Psoas muscle (tissue), 8 donors: ENCODE measurements at places on chromosomes 16 and 17. TPM values are rescaled to one million over a fixed set of nuclear protein-coding genes. Genes with fewer than 3 reads are reported as not detected.

- DNase-seq: no peak
Observed at GRCh38 chr17:6450926-6451832, 6.9 kb downstream of the PIMREG start.

GRCh38 chr16:54075446-54075845, 211.1 kb downstream of the IRX3 start:
- no peak for DNase-seq

GRCh38 chr17:1422885-1423284, 22.9 kb upstream of the YWHAE start:
- peak; percentile 44 for DNase-seq

DNA sequence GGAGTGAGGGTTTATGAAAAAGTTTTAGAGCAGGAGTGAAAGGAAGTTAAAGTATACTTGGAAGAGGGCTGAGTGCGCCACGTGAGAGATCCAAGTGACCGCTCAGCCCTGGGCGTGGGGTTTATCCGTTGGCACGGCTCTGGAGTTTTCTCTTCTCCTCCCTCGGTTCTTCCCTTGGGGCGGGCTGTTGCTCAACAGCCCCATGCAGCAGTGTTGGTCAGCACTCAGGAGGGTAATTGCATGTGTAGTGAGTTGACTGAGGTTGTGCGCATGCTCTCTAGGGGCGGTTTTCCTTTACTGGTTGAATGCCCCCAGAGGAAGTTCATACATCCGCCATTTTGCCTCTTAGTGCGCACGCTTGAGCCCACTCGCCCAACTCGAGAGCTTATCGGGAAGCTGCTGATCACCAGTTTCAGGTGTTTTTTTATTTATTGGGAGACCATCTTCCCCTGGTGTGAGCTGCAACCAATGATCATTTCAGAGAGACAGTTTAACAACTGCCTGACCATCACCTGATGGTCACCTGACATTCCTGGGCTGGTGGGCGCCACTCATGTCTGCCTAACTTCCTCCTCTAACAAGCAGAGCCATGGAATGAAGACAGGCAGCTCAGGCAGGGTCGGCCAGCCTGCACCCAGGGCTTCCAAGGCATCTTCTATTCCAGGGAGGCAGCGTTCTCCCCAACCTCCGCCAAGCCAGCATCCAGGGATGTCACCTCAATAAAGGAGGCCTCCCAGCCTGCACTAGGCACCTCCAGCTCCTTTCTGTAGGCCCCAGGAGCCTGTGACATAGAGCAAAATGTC, 41.3 kb upstream of the DNAH17 start:
- DNase-seq: peak; percentile 69

DNA sequence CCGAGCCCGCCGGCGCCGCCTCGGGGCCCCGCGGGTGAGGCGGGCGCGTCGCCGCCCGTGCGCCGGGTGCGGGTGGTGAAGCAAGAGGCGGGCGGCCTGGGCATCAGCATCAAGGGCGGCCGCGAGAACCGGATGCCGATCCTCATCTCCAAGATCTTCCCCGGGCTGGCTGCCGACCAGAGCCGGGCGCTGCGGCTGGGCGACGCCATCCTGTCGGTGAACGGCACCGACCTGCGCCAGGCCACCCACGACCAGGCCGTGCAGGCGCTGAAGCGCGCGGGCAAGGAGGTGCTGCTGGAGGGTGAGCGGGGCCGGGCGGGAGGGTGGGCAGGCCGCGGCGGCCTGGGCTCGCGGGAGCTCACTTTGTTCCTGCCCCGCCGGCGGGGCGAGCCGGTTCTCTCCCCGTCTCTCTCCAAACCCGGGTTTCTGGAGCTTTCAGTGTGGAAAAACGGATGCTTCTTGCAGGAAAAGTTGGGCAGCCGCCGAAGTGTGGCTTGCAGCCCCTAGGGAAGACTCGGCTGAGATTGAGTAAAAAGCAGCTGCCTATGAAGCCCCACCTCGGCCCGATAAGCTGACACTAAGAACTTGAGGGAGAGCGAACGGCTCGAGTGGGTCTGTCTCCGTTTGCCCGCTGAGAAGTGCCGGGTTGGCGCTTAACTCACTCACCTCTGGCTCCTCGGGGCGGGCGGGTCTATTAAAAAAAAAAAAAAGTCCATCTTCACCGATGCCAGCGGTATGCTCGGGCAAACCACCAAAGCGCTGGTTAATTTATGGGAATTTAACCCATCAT, 677 bp downstream of the SNTB2 start:
- DNase-seq: peak; percentile 86

DNA sequence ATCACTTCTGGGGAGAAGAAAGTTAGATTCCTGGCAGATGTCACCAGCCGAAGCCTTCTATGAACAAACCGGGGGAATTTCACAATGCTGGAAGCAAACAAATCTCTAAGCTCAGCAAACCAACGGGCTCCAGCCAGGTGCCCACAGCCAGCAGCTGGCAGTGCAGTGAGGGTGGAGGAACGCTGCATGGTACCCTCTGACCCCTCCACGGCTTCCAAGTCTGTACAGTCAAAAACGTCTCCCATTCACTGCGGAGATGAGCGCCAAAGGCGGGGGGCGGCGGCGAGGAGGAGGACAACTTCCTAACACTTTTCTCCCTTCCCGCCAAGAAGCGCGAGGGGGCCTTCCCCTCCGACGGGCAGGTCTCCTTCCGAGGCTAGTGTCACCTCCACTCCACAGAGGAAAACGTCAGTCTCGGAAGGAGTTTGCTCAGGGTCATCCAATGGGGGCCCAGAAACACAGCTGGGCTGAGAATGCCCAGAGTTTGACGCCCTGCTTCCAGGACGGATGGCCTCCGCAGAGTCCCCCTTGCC, 924 bp downstream of the ZNF598 start:
- no peak for DNase-seq

GRCh38 chr17:1541367-1541904, 21.2 kb downstream of the PITPNA start:
- DNase-seq: no peak

GRCh38 chr17:8466873-8467272, 31.2 kb downstream of the NDEL1 start:
- no peak for DNase-seq

DNA sequence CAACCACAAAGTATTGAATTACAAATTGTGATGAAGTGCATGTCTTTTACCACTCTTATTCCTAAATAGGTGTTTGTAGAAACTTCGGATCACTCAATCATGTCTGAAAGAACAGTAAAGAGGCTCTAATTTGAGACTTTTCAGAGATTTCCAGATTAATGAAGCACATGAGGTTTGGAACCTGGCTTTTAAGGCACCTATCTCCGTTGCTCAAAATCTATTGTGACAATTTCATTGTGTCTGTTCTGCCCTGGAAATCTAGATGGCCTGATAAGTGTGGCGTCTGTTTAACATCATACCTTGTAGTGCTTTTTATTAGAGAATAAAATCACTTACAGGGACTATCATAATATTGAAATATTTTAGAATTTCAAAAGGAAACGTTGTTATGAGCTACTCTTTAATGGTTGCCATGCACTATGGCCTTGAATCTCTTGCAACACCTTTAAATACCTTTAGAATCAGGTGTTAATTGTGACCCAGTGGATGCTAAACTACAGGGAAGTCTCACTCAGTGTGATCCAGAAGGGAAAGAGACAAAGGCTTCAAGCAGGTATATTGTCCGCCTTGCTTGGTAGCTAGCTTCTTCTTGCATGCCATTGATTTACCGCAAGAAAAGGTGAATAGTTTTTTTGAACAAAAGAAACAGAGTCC, 210.3 kb downstream of the CNTNAP4 start:
- no peak for DNase-seq

DNA sequence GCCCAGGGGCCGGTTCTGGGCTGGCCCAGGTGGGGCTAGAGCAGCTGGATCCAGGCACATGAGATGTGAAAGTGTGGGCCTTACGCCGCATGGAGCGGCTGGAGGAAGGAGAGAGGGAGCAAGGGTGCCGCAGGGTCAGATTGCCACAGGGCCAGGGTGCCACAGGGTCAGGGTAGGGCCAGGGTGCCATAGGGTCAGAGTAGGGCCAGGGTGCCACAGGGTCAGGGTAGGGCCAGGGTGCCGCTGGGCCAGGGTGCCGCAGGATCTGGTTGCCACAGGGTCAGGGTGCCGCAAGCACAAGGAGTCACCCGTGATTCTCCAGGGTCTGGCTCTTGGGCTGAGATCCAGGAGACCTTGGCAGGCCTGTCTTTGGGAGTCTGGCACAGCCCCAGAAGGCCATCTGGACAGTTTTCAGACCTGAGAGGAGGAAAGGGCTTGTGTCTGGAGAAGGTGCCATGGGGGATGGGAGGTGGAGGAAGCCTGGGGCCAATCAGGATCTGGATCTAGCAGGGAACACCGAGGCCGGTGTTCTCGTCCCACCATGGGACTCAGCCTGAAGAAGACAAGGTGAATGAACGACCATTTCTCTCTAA, 13.1 kb upstream of the LASP1NB start:
- DNase-seq: peak; percentile 74

DNA sequence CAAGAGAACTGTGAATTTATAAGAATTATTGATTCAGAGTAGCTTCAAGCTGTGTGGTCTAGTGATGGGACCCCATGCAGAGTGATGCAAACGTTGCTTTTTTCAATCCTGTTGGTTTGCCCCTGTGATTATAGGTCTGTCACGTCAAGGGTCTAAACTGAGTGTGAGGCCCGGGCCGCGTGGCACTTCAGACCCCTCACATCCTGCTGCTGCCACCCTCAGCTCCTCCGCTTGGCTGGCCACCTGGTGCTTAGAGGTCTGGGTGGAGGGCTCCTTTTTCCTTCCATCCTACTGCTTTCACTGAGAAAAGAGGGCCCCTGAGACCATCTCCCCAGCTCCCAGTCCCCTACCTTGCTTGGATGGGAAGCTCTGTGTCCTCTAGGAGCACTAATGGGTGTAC, 12.0 kb downstream of the MYL4 start:
- no peak for DNase-seq

DNA sequence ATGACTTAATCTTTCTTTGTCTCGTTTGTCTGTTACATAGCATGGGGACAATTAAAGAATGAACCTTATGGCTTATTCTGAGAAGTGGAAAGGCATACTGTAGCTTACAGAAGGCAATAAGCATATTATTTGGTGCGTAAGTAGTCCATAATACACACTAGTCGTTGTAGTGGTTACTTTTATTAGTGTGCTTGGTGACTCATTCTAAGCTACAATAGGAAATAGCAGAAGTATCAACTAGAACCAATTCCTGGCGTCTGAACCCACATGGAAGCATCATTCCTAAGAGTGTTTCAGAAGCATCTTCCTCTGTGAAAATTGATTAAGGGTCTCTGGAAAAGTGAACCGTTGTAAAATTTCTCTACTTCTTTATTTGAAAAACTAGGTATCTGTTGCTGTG, 777.8 kb upstream of the EEF2KMT start:
- no peak for DNase-seq

- no peak for DNase-seq
Observed at GRCh38 chr16:23320693-23321092, 18.6 kb downstream of the SCNN1B start.

GRCh38 chr17:52451294-52451861, 292.9 kb upstream of the CA10 start:
- DNase-seq: no peak

GRCh38 chr17:61587807-61588660, 3.0 kb downstream of the NACA2 start:
- no peak for DNase-seq

GRCh38 chr16:2744711-2745110, 7.7 kb upstream of the SRRM2 start:
- no peak for DNase-seq

DNA sequence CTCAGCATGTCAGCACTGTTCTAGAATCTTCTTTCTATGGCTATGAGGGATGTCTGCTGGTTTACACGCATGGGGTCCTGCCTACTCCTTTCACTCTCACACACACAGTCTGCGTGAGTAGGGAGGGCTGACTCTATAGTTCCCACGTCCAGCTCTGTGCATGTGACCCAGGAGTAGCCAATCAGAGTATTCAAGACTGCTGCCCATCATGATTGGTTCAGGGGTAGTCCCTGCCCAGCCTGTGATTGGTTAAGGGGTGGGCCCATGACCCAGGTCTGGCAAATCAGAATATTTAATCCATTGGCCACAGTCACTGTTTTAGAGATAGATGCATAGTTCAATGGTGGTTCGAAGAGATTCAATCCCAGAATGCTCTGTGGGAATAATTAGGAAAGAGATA, 151.3 kb upstream of the IRX3 start:
- DNase-seq: no peak

DNA sequence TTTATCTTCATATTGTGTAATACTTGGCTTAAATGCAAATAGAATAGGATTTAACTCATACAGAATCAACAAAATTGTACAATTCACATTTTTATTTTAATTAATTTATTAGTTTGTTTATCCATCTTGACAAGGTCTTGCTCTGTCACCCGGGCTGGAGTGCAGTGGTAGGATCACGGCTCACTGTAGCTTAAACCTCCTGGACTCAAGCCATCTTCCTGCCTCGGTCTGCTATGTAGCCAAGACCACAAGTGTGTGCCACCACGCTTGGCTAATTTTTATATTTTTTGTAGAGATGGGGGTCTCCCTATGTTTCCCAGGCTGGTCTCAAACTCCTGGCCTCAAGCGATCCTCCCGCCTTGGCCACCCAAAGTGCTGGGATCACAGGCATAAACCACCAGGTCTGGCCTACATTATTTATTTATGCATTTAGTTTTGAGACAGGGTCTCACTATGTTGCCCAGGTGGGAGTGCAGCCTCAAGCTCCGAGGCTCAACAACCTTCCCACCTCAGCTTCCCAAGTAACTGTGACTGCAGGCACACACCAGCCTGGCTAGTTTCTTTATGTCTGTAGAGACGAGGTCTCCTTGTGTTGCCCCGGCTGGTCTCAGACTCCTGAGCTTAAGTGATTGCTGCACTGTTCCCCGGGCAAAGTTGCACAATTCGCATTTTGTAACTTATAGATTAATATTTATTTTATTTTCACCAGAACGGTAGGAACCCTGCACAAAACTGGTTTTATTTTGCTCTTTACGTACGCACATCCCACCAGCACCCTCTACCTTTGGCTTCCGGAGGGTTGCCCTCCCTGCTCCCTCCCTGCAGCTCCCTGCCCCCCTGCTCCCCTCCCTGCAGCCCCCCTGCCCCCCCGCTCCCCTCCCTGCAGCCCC, 4.9 kb downstream of the DPEP1 start:
- no peak for DNase-seq

- no peak for DNase-seq
Observed at GRCh38 chr17:1626333-1626732, 2.3 kb downstream of the SLC43A2 start.

DNA sequence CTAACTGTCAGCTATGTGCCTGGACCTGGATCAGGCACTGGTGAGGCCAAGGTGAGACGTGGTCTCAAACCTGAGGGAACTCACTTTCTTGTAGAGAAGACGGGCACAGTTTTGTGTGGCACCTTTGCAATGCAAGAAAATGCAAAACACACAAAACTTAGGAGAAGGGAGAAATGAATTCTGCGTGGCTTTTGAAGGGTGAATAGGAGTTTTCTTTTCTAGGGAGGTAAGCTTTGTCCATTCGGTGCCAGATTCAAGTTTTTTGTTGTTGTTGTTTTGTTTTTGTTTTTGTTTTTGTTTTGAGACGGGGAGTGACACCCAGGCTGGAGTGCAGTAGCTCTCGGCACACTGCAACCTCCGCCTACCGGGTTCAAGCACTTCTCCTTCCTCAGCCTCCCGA, 1.4 kb downstream of the TOM1L1 start:
- no peak for DNase-seq

The AOC3 gene
- polyA plus RNA-seq: 5.9 TPM

The PLXDC1 gene
- polyA plus RNA-seq: 2.7 TPM

The TLCD3B gene
- polyA plus RNA-seq: 0.17 TPM

The SPNS3 gene
- not detected for polyA plus RNA-seq

The CLEC19A gene
- not detected for polyA plus RNA-seq

The ATP2C2 gene
- 0.06 TPM for polyA plus RNA-seq

The EXOC3L1 gene
- polyA plus RNA-seq: 0.84 TPM

The KCNJ18 gene
- not detected for polyA plus RNA-seq

The CD79B gene
- polyA plus RNA-seq: 1.9 TPM

The LGALS9 gene
- 7.9 TPM for polyA plus RNA-seq
